ENCODE measurements at places on chromosomes 4 and X. TPM values are rescaled to one million over a fixed set of nuclear protein-coding genes. Genes with fewer than 3 reads are reported as not detected.
A peak's percentile ranks its signal among the peaks of the same experiment; 100 is the strongest.

The TRAM1L1 gene
- 6.1 TPM for polyA plus RNA-seq

The MRFAP1 gene
- 335 TPM for polyA plus RNA-seq

The NEIL3 gene
- 2.7 TPM for polyA plus RNA-seq

- no peak for DNase-seq
Observed at GRCh38 chrX:68411729-68412128, 21.6 kb downstream of the OPHN1 start.

DNA sequence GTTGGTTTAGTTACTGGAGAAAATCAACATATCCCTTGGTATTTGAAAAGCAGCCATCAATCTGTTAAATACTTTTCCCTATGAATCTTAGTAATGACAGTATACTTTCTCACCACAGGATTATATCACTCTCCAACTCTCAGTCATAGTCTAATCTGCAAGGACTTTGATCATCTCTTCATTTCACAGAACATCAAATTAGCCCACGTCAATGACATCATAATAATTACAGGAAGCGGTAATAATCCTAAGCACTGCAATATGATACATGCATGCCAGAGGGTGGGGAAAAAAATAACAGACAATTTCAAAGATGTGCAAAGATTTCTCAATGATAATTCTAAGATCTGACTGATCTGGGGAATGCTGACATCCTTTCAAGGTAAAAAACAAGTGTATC, 404.1 kb downstream of the GPM6A start:
- DNase-seq, result peak; percentile 8

DNA sequence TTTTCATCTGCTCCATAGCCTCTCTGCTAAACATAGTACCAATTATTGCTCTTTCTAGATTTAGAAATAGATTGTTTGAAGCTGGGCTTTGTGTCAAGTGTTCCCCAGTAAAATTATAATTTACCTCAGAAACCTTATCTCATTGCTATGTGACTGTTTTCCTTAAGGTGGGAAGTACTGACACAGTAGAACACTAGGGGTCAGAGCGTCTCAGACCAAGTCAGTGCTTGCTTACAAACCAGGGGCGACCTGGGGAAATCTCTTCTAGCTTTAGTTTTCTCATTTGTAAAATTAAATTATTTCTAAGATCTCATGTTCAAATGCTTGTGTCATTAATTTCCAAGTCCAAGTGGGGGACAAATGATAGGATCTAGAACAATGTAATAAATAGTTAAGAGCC, 360.4 kb downstream of the RAPGEF2 start:
- DNase-seq, result no peak

- peak; percentile 65 for DNase-seq
Observed at GRCh38 chr4:158811704-158812103, 42.9 kb downstream of the FNIP2 start.

DNA sequence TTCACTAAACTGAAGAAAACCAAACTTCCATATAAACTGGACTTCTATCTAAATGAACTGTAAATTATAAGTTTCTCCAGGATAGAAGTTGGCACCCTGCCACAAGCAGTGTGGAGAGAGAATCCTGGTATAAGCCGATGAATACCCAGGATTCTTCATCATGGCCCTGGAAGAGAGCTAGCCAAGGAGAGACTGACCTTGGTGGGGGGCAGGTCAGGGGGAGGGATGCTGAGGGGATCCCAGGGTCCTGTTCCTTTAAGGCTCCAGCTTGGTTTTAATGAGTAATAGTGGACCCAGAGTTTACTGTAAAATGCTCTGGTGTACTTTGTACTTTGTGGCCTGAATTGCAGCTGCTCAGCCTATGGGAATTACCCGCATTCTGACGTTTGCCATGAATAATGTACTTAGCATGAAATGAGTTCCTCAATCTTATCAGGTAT, 16.9 kb downstream of the RASSF6 start:
- DNase-seq, result peak; percentile 68

All from muscle of leg (tissue), 16 donors.